ENCODE measurements at places on chromosomes 3 and 15. TPM values are rescaled to one million over a fixed set of nuclear protein-coding genes. Genes with fewer than 3 reads are reported as not detected.
A peak's percentile ranks its signal among the peaks of the same experiment; 100 is the strongest.

GRCh38 chr15:80152896-80153876 is at the start of gene FAH:
TSS of gene FAH (plus strand) at chr15:80152999. CDS start at chr15:80153055, 56 bp downstream.
- peak; percentile 13 for DNase-seq

- peak; percentile 71 for DNase-seq
Observed at GRCh38 chr15:45166834-45167630, 20.7 kb downstream of the SHF start.

DNA sequence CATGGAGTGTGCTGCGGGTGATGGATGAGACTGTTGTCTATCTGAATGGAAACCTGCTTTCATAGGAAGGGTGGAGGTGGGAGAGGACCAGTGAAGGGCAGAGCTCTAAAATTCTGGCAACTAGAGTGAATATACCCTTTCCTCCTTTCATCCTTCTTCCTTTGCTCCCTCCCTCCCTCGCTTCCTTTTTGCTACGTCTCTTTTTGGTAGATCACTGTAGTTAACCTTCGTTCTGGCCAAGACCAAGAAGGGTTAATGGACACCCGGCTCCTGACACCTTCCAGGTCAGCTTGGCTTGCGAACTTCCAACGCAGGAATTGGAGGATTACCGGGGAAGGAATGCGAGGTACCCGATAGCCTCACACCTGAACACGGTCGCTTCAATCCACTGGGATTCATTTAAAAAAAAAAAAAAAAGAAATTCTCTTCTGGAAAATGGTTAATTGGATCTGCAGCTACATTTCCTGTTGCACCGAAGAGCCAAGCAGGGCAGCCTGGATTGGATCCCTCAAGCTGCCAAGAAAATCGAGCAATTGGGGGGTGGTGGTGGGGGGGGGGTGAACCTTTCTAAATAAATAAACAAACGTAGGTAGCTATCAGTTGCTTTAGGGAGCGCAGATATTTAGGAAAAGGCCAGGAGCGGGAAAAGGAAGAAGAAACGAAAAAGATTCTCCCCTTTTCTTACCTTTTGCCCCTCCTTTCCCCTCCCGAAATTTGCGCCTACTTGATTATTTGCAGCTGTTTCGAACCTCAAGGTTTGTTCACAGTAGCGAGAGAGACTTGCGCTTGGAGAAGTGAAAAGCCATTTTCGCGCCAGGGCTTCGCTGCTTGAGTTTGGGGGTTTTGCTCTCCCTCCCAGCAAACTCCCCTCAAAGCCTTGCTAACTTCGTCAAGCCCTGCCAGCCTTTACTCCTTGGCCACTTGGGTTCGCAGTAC is 9.5 kb upstream of the NR2F2 start:
- DNase-seq, result no peak

- DNase-seq, result no peak
Observed at GRCh38 chr3:184455991-184456390, 76.1 kb downstream of the CHRD start.

- no peak for DNase-seq
Observed at GRCh38 chr3:46133285-46133684, 74.8 kb downstream of the CCR1 start.

DNA sequence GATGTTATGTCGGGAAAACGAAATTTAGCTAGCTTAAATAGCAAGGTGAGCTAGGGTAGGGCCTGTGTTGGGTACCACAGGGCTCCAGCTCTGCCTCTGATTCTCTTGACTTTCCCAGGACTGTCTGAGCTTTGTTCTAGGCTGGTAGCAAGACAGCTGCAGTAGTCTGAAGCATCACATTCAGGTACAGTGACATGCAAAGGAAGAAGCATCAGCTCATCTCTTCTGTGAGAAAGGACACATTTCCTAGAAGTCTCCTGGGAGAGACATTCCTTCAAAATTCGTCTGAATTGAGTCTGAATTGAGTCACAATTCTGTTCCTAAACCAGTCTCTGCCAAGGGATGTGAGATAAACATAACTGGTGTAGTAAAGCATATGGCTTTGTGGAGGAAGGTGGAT is 8.5 kb upstream of the UBXN7 start:
- no peak for DNase-seq

DNA sequence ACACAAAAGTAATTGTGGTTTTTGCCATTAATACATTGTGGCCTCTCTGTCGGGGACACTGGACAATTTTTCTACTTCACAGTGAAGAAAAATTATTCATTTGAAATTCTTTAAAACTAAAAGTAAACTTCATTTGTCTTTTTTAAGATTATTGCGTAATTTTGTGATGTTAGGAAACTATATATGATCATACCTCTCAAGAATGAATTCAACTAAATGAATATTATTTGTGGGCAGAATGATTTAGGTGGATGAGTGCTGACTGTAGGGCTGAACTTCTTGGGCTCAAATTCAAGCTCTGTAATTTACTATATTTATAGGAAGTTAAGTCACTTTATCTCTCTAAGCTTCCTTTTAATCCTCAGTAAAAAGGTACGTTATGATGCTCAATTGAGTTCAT is 441.2 kb downstream of the ROBO1 start:
- DNase-seq, result no peak

DNA sequence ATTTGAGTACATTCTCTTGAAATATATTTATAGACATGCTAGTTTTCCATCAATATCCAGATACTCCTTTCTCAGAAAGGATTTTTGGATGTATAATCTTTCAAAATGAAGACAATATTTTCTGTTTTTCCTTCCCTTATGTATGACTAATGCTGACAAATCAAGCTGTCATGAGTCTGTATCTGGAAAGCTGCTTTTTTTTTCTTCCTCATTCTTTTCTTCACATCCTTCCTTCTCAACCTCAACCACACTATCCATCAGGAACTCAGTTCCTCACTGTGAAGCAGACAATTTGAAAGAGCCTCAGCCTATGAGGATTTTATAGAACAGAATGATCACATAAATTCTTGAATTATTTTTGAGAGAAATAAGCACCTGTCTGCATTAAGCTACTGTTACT is 335.9 kb upstream of the EPHA6 start:
- no peak for DNase-seq

DNA sequence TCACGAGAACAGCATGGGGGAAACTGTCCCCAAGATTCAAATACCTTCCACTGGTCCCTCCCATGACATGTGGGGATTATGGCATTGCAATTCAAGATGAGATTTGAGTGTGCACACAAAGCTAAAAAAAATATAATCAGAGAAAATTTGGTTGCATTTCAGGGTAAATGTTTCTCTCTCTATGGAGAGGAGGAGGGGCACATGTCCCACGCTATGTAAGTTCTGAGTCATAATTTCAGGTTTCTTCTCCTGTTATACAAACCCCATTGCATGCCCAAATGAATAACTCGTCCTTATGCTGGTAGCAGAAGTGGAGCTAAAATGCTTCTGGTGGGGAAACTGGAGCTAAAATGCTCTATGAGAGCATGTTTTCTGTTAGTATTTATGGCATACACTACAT is 209.7 kb upstream of the DCBLD2 start:
- no peak for DNase-seq

GRCh38 chr3:71075494-71075893 is 508.0 kb downstream of the FOXP1 start:
- DNase-seq, result no peak

DNA sequence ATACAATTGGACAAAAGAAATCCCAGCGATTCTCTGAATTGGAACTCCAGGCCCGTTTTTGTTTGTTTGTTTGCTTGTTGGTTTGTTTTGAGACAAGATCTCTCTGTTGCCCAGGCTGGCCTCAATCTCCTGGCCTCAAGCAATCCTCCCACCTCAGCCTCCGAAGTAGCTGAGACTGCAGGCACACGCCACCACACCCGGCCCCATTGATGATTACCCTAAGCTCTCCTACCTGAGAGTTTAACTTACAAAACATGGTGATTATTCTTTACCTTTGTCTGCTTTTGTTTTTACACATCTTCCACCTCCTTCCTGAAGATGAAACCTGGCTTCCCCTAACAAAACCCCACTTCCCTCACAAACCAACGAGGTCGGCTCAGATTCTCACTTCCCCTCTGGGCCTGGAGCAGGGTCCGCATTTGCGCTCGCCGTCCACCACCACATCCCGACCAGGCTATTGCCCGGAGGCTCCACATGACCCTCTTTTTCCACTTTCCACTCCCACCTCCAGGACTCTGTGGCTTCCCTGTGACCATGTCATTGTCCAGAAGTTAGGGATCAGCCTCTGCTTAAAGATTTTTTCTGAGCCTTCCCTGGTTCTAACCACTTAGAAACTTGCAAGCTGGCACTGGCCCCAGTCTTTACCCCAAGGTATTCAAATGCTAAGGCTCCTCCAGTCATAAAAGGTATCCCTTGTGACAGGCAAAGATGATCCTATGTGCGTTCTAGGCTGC is 14.8 kb downstream of the KLHL6 start:
- no peak for DNase-seq

DNA sequence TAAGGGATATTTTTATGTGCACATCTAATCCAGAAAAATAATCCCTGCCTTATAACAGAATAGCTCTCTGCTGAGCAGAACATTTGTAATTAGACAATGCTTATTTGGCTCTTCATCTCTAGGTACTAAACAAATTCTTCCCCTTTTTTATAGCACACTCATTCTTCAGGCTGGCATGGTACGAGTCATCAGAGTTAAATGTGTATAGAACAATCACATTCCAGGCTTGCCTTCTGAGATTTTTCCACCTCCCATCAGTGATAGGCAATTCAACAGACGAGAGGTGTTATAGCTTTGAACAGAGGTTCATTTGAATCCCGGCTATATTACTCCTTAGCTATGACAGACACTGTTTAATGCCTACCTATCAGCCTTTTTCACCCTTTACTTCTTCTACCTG is 21.4 kb upstream of the SPPL2A start:
- DNase-seq, result no peak

DNA sequence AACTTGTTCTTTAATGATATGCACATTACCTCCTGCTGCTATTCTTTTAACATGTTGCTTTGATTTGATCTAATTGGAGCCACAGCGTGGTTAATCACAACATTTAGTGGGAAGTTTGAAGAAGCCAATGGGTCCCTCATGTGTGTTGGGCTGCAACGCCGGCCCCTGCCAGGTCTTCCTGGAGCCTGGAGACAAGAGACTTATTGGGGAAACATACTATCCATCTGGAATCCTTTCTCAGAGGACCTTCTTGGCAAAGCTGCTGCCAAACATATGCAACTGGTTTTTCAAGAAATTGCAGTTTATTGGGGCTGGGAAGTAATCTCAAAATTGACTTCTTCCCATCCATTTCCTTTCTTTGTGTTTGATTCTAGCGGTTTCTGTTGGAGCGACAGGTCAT is 396.3 kb upstream of the PROK2 start:
- DNase-seq, result peak; percentile 95

GRCh38 chr3:7620401-7620800 is 759.5 kb downstream of the GRM7 start:
- no peak for DNase-seq

DNA sequence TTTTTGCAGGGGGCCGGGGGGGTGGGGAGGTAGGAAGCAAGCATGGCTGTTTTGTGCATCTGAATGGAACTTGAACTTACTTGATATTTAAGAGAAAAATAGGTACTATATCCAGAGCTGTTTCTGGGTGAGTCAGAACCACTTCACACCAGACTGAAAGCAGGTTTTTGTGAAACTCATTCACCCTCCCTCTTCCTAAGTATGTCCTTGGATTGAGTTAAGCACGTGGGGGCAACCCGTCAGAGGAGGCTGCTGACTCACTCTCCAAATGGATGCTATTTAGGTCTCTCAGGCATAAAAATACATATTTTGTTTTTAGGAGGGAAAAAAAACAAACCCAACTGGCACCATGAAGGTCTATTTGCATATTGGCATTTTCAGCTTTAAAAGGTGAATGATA is 270.3 kb downstream of the RYR3 start:
- no peak for DNase-seq

DNA sequence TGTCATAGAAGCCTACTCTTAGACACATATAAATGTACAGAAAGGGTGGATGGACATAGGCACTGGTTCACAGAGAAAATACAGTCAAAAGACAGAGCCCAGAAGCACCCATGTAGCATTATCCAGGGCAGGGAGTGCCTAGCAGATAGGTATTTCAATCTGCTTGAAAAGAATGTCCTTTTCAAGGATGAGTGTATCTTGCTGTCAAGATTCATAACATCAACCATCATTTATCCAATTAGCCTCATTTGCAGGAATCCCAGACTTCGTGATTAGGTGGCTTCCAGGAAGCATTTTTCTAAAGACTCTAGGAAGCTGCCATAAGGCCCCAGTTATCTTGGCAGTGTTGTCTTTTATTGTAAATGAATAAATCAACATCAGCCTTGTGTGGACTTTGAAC is 55.6 kb downstream of the SCN11A start:
- DNase-seq, result no peak

DNA sequence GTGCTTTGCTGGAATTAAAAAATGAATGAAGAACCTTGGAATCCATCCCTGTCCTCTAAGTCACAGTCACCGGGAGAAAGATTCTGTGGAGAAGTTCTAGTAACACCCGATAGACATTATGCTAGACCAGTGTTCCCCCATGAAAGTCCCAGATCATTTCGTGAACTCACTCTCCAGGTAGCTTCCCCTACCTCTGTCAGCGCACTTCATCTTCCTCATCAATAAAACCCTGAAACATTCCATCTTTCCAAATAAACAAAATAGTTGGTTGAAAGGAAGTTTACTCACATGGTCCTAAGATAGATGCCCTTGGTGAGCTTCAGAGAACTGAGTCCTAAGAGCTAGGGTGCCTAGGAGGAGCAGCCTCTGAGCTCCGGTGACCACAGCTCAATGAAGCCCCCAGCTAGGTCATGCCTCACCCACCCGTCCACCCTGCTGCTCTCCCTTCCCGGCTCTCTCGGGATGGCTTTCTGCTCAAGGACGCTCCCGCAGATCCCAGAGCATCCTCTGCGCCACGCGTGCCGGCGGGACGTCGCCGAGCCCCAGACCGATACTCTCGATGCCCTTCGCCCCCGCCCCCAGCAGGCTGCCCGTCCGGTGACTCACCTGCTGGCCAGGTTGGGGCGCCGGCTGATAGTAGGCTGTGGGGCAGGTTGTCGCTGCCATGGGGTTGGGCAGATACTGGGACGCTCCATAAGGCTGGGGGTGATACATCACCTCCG is 776 bp downstream of the VGLL3 start:
- DNase-seq, result no peak

DNA sequence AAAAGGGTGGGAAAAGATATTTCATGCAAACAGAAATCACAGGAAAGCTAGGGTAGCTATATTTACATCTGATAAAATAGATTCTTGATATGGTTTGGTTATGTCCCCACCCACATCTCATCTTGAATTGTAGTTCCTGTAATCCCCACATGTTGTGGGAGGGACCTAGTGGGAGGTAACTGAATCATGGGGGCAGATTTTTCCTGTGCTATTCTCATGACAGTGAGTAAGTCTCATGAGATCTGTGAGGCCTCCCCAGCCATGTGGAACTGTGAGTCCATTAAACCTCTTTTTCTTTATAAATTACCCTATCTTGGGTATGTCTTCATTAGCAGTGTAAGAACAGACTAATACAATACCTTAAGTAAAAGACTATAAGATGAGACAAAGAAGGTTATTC is 558.1 kb downstream of the RSL24D1 start:
- no peak for DNase-seq

The CNTN4 gene
- total RNA-seq, result 24.4 TPM

The CD200 gene
- total RNA-seq, result 12.2 TPM

The DUOX1 gene
- total RNA-seq, result 12.6 TPM

The TNFSF10 gene
- total RNA-seq, result 19.8 TPM

The SEMA3F gene
- 23.3 TPM for total RNA-seq

The OGG1 gene
- total RNA-seq, result 23.5 TPM

The CATSPER2 gene
- total RNA-seq, result 1.8 TPM

The THPO gene
- 68.1 TPM for total RNA-seq

All from skin of body (tissue), 3 donors.